SJSA1 (cell line): ENCODE measurements at places on chromosomes 2 and 18.

GRCh38 chr2:41865263-41865662 is 182.6 kb upstream of the PKDCC start:
- DNase-seq, result no peak

GRCh38 chr2:5453220-5454050 is 238.7 kb upstream of the SOX11 start:
- DNase-seq, result no peak

- DNase-seq, result peak; percentile 14
Observed at GRCh38 chr2:20578266-20578894, 72.5 kb downstream of the HS1BP3 start.

GRCh38 chr2:100259106-100259505 is 63.2 kb downstream of the LONRF2 start:
- DNase-seq, result peak; percentile 34

GRCh38 chr2:182186132-182186735 is 200.6 kb downstream of the PPP1R1C start:
- DNase-seq, result peak; percentile 37

DNA sequence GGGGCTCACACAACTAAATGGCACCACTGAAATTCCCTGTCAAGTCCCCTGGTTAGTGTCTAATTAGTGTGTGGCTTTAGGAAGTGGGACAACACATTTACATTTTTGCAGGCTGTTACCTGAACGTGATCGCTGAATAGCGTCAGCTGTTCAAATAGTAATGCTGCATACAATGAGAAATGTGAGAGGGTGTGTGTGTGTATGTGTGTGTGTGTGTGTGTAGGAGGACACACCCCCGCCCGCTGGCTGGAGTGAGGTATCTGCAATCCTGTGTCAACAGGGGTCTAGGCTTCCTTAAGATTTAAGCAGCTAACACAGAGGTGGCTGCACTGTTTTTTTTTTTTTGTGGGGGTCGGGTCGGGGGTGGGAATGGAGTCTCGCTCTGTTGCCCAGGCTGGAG is 4.8 kb upstream of the LYPD6B start:
- no peak for DNase-seq

DNA sequence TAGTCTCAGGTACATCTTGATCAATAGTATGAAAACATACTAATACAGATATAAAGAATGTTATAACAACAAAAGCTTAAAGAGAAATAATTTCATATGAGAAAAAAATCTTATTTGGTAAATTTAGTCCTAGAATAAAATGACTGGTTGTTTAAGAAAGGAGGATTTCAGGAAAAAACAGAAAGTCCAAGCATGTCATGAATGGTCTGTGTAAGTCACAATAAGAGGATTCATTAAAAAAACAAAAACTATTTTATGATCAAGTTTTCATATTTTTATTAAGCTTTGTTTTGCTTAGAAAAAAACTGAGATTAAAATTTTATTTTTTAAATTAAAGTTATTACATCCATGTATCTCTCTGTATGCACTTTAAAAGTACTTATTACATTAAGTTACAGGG is 353.9 kb upstream of the SPHKAP start:
- no peak for DNase-seq

DNA sequence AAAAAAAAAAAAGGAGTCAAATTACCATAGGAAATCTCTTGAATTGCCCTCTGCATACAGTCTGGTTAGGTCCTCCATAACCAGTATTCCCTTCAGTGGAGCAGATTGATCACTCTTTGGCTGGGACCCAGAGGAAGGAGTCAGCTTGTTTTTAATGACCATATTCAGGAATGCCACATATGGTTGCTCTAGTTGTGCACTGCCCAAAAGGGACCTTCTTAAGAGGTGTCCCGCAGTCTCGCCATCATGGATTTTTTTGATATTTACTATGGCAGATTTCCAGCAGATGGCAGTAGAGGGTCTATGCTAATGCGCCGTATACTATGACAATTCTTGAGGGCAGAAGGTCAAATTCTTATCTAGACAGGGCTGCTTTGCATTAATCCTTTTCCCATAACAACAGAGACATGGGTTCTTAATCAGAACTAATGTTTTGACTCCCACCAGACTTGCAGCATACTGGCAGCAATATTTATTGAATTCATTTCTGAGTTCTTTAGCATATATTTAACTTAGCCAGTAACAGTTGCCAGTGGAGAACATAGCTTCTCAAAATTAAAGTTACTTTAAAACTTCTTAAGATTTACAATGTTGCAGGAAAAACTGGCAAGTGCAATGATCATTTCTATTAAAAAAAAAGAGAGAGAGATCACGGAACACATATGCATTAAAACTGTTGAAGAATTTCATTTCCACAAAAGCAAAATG is 31.8 kb upstream of the INPP4A start:
- DNase-seq, result no peak

DNA sequence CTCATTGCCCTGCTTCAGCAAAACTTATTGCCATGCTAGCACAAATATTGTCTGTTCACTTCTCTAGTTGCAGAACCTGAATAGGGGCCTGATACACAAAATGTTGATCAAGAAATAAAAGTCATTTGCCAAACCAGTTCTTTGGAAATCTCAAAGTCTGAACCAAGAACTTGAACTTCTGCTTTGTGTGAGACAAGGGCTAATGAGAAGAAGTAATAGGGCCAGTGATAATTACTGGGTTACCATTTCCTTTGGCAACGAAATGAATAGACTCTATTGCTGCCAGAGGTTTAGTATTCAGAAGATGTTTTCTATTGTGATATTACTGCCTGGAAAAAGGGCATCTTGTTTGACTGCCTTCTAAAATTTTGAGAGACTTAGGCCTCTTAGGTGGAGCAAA is 35.0 kb downstream of the TMEFF2 start:
- no peak for DNase-seq

DNA sequence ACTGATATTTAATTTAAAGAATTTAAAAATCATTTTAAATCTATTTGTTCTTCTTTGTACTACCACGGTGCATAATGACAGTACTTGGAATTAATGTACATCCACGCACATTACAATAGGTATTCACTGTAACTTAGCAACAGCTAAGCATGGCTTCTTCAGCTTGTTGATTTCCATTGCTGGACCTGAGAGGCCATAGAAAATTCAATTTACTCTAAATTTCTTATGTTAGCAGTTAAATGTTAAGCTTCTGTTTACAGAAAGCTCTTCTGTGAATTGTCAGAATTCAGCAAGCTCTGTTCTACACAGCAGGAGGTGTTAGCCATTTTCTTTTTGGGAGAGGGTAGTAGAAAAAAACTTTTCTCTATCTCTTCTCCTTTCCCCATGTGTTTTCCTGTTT is 1149.3 kb upstream of the CDH2 start:
- no peak for DNase-seq

GRCh38 chr2:45754131-45755010 is 102.9 kb downstream of the PRKCE start:
- DNase-seq, result no peak

DNA sequence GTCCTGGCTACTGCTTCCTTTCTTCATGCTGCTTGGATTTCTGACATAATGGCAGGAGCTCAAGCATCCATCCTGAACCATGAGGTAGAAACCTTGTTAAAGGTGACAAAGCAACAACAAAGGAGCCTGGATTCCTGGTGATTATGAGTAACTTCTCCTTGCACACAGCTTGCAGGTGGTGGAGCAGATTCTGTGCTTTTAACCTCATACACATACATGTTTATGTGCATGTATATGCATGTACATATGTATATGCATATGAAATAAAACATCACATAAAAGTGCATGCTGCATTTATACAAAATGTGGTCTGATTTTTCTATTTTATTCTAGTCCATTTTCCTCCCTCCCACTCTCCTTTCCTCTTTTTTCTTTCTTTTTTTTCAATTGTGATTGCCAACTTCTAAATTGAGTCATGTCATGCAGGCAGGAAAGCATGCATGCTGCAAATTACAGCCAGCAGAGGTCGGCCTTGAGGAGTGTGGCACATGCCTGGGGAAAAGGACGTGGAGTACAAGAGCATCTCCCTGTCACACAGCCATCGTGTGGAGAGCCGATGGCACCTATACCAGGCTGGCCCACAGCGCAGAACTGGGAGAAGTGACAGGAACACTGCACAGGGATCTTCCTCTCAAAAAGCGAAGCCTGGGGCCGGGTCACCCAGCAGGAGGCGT is 17.9 kb downstream of the LCT start:
- DNase-seq, result peak; percentile 53

DNA sequence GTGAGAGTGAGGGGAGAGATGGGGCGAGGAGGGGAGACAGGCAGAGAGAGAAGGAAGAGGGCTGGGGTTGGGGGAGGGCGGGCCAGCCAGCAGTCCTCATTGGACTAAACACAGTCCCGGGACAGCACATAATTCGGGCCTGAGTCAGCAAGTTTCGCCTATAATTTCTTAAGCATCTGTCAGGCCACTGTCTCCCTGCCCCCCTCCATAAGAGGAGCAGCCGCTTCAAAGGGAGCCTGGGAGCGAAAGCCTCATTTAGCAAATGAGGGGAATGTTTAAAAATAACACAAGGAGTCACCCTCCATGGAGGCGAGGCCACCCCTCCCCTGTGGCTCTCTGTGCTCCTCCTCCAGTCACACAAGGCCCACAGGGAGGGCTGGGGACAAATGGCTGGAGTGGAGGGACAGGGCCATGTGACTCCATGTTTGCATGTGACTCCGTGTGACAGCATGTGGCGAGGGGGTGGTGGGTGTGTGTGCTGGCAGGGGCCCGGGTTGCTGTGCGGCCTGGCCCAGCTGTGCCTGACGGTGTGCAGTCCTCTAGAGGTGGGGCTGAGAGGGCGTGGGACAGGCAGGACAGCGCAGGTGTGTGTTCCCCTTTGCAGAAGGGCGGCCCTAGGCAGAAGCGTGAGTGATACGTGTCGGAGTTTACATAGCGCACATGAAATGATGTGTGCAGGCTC is 162.4 kb downstream of the CELF4 start:
- DNase-seq, result no peak

GRCh38 chr18:8480506-8481328 is 128.5 kb upstream of the RAB12 start:
- DNase-seq, result peak; percentile 45

- DNase-seq, result no peak
Observed at GRCh38 chr2:8432706-8433336, 249.0 kb upstream of the ID2 start.

- DNase-seq, result no peak
Observed at GRCh38 chr2:100980046-100980445, 22.0 kb upstream of the RPL31 start.

DNA sequence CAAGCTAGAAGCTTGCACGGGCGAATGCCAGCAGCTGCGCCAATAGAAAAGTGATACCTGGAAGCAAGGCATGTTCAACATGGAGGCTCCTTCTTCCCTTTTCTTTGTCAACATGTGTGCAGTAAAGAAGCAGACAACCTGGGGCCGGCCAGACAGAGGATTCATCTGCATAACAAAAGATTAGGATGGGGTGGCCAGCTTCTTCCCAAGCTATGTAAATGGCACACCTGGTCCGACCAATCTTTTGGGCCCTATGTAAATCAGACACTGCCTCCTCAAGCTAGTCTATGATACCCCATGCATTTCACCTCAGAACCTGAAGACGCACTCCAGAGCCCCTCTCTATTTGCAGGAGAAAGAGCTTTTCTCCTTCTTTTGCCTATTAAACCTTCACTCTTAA is 66.4 kb upstream of the TGFA start:
- no peak for DNase-seq

- no peak for DNase-seq
Observed at GRCh38 chr18:51437280-51438271, 240.1 kb upstream of the MEX3C start.

GRCh38 chr2:134244086-134244485 is 9.8 kb upstream of the MGAT5 start:
- no peak for DNase-seq

DNA sequence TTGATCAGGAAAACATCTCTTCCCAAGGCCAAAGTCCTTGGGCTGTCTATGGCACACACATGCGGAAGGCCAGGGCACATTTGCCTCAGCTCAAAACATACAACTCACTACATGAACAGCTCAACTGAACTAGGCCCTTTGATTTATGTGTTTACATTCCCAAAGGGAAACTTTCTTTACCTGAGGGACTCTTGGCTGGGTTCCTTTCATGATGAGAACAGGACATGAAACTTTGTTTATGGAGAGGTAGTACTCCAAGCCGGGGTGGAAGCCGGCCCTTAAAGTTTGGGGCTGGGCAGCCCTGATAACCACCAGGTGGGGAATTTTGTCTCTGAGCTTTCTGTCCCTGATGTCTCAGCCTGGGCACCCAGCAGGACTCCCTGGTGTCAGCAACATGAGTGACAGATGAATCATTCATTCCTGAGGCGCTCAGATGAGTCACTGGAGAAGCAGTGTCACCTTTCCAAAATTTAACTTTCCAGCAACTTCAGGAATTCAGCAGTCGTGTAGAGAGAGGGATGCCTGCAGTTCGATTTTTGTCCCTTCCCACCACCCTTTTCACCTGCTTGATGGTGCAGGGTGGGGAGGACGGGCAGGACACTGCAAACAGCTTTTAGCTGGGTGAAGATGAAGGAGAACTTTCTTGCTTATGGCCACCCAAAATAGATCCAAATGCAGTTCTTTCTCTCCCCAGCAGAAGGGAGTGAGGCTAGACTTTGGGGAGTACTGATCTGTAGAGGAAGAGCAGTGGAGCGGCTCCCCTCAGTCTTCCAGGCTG is 331.6 kb downstream of the DYSF start:
- DNase-seq, result peak; percentile 71

DNA sequence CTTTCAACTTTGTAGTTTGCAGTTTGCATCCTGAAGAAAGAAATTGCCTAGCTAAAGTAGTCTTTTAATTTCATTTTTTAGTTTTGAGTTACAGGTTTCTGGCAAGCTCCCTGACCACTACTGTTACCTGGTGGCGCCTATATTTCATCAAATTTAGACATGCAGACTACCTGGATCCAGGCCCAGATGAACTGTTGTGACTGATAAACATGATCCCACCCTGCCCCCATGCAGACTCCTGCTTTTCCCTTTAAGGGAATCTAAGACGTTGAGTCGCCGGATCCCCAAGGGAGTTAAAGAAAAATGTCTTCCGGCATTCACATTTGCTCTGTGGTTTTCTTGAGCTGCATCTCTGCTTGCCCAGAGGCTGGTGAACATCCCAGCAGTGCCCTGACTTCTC is 22.2 kb downstream of the METAP1D start:
- peak; percentile 63 for DNase-seq

DNA sequence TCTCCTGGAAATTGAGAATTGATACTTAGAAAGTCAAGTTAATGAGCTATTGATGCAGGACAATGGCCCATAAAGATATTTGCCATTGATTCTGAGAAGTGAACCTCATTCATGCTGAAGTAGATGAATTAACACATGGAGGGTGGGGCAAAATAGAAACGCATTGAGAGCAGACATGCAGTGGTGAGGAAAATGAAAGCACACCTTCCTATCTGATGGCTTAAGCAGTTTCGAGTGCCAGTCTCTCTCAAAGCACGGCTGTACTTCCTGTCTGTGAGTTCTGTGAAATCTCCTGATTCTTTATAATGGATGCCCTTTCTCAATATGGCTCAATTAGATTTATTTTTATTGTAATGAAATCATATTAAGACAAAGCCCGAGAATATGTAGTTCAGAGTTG is 247.0 kb downstream of the TMX3 start:
- no peak for DNase-seq

DNA sequence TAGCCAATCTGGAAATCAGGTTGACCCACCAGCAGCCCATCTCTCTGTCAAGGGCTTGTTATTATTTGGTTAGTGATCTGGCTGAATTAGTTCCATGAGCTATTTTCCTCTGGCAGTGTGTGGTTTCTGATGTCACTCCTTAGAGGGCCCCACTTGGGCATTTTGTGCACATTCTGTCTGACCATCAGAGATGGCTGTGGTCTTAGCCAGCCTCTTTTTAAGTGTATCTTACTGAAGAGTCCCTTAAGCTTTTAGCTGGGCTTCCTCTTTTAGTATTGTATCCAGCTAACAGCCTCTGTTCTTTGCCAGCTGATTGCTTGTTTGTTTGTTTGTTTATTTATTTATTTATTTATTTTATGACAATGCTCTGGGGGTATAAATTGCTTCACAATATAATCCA is 951.1 kb upstream of the CNTNAP5 start:
- no peak for DNase-seq
